ENCODE measurements at places on chromosomes 12 and 14.

DNA sequence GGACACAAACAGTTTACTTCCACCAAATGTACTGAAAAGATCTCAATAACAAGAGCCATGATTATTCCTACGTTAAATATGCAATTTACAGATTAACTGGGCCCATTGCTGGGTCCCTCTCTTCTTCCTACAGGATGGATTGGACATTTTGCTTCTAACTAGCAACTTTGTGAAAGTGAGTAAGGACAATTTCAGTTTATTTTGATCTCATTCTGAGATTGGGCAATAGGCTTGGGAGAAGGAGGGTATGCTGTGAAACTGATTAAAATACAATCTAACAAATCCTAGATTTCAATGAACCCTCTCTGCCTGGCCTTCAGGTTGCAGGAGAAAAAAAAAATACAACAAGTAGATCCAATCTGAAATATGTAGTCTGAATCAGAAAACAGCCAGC lies 121.5 kb downstream of the PRKD1 start:
- no peaks in the 10 kb centered on the region for H3K4me1 ChIP-seq
- H3K27ac ChIP-seq = no peak overlapping the region
- H3K36me3 ChIP-seq = no peaks in the 10 kb centered on the region
- DNase-seq = no peak

DNA sequence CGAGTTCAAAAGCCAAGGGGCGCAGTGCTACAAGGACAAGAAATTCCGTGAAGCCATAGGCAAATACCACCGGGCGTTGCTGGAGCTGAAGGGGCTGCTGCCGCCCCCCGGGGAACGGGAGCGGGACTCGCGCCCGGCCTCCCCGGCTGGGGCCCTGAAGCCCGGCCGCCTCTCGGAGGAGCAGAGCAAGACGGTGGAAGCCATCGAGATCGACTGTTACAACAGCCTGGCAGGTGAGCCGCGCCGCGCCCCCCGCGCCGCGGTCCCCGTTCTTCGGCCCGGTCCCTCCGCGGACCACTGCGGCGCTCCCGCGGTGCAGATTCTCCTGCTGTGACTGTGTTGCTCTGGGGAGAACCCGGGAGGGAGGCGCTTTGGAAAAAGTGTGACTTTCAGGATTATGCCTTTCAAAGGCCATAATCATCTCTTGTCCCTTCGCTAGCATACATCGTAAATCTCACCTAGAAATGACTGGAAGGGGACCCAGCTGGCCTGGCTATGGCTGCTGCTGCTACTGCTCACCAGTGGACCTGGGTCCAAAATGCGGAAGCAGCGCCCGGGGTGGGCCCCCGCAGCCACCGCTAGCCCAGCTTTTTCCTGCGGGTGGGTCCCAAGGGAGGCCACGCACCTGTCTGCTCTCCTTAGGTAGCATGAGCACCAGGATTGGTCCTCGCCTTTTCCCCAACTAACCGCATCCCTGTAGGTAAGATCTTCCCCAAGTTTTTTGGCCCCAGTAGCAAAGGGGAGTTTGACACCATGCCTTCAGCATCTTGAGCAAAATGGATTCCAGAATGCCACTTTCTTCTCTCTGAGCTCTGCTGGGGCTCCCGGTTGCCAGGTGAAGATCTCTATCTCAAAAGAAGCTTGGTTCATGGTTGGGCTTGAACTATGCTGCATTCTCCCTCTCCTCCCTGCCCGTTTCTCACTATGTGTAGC lies 853 bp downstream of the TTC9 start:
- H3K27me3 ChIP-seq = peaks cover 3% of the 10 kb centered on the region
- peaks cover 58% of the 10 kb centered on the region for H3K4me1 ChIP-seq
- peak; percentile 37 for DNase-seq
- H3K4me3 ChIP-seq = peak overlapping the region; percentile 83

- H3K36me3 ChIP-seq = peaks cover 20% of the 10 kb centered on the region
- H3K27me3 ChIP-seq = no peaks in the 10 kb centered on the region
- peak overlapping the region; percentile 63 for H3K27ac ChIP-seq
- DNase-seq = no peak
These were observed 53.7 kb downstream of the GALNT4 start for GRCh38 chr12:89470741-89471509.

DNA sequence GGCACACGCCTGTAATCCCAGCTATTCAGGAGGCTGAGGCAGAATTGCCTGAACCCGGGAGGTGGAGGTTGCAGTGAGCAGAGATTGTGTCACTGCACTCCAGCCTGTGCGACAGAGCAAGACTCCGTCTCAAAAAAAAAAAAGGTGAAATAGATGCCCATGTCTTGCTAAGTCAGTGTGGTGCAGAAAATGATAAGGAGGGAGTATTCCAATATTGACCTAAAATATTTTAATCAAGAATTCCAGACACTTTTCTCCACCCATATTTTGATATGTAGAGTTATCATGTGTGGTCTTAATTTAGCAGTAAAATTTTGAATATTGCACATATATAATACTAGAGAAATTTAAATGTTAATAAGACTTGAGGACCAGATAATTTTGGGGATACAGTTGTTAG lies 57.7 kb downstream of the WNK1 start:
- H3K36me3 ChIP-seq = peaks cover 11% of the 10 kb centered on the region
- H3K4me1 ChIP-seq = peaks cover 58% of the 10 kb centered on the region
- no peaks in the 10 kb centered on the region for H3K27me3 ChIP-seq

- peak overlapping the region; percentile 51 for H3K27ac ChIP-seq
- peak overlapping the region; percentile 26 for H3K4me3 ChIP-seq
- H3K4me1 ChIP-seq = peaks cover 45% of the 10 kb centered on the region
- no peaks in the 10 kb centered on the region for H3K27me3 ChIP-seq
- peaks cover 45% of the 10 kb centered on the region for H3K36me3 ChIP-seq
- DNase-seq = no peak
These were observed 3.4 kb downstream of the SSH1 start for GRCh38 chr12:108853981-108854446.

DNA sequence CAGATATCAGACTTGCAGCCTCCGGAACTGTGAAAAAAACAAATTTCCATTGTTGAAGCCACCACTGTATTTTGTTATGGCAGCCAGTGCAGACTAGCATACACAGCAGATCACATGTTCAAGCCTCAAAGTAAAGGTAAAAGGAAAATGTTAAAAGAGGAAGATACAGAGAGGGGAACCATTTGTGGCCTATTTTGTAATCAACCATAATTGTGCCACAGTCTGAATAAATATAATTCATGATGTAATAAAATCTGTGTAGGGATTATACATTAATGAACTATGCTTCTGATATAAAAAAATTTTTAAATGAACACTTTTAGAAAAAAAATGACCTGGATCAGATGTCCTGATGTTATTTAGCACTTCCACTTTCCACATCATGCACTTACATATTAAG lies 79.6 kb downstream of the SLC16A7 start:
- DNase-seq = no peak
- peaks cover 37% of the 10 kb centered on the region for H3K36me3 ChIP-seq
- no peaks in the 10 kb centered on the region for H3K27me3 ChIP-seq
- H3K4me3 ChIP-seq = no peak overlapping the region
- no peak overlapping the region for H3K27ac ChIP-seq

DNA sequence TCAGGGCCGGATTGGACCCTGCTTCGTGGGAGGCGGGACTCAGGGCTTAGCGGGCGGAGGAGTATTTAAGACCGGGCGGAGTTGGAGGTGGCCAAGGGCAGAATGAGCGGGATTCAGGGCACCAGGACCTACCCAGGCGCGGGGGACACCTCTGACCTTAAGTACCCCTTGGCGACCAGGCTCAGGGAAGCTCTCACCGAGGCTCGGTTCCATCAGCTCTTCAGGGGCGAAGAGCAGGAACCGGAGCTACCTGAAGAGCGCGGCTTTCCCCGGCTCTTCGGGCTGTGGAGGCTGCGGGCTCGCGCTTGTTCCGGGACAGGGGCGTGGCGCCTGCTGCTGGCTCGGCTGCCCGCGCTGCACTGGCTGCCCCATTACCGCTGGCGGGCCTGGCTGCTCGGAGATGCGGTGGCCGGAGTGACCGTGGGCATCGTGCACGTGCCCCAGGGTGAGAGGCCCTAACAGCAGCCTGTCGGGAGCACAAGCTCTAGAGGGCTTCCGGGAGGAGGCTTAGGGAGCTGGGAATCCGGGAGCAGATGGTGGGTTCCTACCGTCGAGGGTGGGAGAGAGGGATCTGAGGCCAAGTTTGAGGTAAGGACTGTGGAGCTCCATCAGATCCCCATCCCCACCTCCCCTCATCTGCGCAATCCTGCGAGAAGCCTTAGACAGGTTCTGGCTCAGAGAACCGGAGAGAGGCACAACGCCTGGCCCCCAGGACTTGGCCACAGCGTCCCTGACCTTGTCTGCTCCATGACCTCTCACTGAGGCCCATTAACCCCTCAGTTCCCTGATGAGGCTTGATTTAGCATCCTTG lies 8.4 kb downstream of the ARHGEF25 start:
- H3K27me3 ChIP-seq = peaks cover 87% of the 10 kb centered on the region
- no peak overlapping the region for H3K27ac ChIP-seq
- no peaks in the 10 kb centered on the region for H3K36me3 ChIP-seq
- no peak for DNase-seq

DNA sequence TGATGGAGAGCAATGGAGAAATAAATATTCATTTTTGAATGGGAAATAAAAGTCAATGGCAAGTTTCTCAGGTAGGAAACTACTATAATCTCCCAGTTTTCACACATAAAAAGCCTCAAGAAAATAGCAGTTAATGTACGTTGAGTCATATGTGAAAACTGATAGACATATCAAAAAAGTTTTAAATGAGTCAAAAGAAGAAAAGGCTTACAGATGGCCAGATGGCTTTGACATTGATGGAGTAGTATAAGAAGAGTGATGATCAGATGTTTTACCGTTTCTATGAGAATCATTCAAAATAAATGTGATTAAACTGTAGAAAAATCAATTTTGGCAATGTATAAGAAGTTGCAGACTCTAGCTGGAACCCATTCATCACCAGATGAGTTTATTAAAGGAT lies 97.8 kb downstream of the LLPH start:
- H3K27me3 ChIP-seq = peaks cover 15% of the 10 kb centered on the region
- no peaks in the 10 kb centered on the region for H3K4me1 ChIP-seq
- no peak overlapping the region for H3K27ac ChIP-seq
- H3K4me3 ChIP-seq = no peak overlapping the region

- H3K27me3 ChIP-seq = peaks cover 7% of the 10 kb centered on the region
- H3K4me3 ChIP-seq = no peak overlapping the region
- no peaks in the 10 kb centered on the region for H3K4me1 ChIP-seq
- no peak overlapping the region for H3K27ac ChIP-seq
These were observed 81.1 kb downstream of the ESRRB start for GRCh38 chr14:76456891-76457586.

DNA sequence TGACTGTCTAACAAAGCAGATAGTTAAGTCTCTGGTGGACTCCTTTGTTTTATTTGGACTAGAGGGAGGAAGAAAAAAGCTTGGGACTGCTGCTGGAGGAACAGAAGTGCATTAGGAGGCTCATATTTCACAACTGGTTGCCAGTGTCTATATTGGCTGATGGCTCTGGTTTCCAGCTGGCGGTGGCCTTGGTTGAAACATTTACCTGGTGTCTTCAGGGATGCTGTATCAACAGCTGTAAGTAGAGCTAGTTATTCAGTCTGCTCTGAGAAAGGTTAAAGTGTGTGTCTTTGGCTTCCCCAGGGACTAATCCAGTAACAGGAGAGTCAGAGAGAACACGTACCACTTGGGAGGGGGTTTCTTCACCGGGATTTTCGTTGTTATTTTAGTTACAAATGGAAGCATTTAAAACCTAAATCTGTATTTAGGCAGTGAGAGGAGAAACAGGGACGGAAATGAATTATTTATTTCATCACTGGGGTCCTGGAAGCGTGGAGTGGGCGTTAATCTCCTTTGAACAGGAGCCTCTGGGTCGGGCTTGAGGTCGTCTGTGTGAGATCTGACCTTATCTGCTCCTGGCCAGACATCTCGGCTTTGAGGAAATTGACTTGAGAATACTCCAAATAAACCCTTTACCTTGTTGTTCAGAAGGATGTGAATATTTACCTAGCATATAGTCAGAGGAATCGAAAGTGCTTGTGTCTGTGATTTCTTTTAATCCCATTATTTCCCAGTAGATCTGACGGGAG lies 149.9 kb downstream of the NRXN3 start:
- H3K4me3 ChIP-seq = no peak overlapping the region
- no peak overlapping the region for H3K27ac ChIP-seq
- H3K27me3 ChIP-seq = peaks cover 6% of the 10 kb centered on the region
- DNase-seq = no peak
- H3K4me1 ChIP-seq = no peaks in the 10 kb centered on the region
- H3K36me3 ChIP-seq = no peaks in the 10 kb centered on the region

- H3K4me1 ChIP-seq = no peaks in the 10 kb centered on the region
- H3K27ac ChIP-seq = no peak overlapping the region
- H3K4me3 ChIP-seq = no peak overlapping the region
- peaks cover 3% of the 10 kb centered on the region for H3K27me3 ChIP-seq
- H3K36me3 ChIP-seq = no peaks in the 10 kb centered on the region
These were observed 420.2 kb downstream of the MED13L start for GRCh38 chr12:115857160-115857920.

- H3K27ac ChIP-seq = no peak overlapping the region
- no peak overlapping the region for H3K4me3 ChIP-seq
- no peaks in the 10 kb centered on the region for H3K36me3 ChIP-seq
- no peaks in the 10 kb centered on the region for H3K4me1 ChIP-seq
- H3K27me3 ChIP-seq = no peaks in the 10 kb centered on the region
These were observed 498.2 kb downstream of the GLT1D1 start for GRCh38 chr12:129351481-129351880.

GRCh38 chr12:104626069-104626837 lies 169.5 kb downstream of the CHST11 start:
- no peak overlapping the region for H3K4me3 ChIP-seq
- H3K27ac ChIP-seq = no peak overlapping the region
- peaks cover 23% of the 10 kb centered on the region for H3K4me1 ChIP-seq
- peaks cover 25% of the 10 kb centered on the region for H3K36me3 ChIP-seq

GRCh38 chr14:88242446-88242845 lies 80.6 kb downstream of the KCNK10 start:
- H3K4me1 ChIP-seq = no peaks in the 10 kb centered on the region
- H3K36me3 ChIP-seq = no peaks in the 10 kb centered on the region
- DNase-seq = no peak
- no peak overlapping the region for H3K27ac ChIP-seq
- H3K27me3 ChIP-seq = no peaks in the 10 kb centered on the region

GRCh38 chr12:102522768-102523167 lies 42.4 kb upstream of the IGF1 start:
- no peak overlapping the region for H3K4me3 ChIP-seq
- no peaks in the 10 kb centered on the region for H3K36me3 ChIP-seq
- no peaks in the 10 kb centered on the region for H3K4me1 ChIP-seq
- no peak for DNase-seq

- DNase-seq = no peak
- no peak overlapping the region for H3K4me3 ChIP-seq
- H3K27ac ChIP-seq = no peak overlapping the region
- H3K27me3 ChIP-seq = peaks cover 11% of the 10 kb centered on the region
These were observed 116.6 kb downstream of the BCL11B start for GRCh38 chr14:99155173-99156089.

DNA sequence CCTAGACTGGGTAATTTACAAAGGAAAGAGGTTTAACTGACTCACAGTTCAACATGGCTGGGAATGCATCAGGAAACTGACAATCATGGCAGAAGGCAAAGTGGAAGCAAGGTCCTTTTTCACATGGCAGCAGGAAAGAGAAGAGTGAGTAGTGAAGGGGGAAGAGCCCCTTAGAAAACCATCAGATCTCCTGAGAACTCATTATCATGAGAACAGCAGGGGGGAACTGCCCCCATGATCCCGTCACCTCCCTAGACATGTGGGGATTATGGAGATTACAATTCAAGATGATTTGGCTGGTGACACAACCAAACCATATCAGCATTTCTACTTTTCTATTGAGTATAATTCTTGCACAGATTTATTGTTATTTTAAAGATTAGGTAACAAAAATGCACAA lies 822.1 kb upstream of the FLRT2 start:
- no peaks in the 10 kb centered on the region for H3K36me3 ChIP-seq
- no peak overlapping the region for H3K4me3 ChIP-seq
- H3K4me1 ChIP-seq = no peaks in the 10 kb centered on the region
- no peaks in the 10 kb centered on the region for H3K27me3 ChIP-seq

GRCh38 chr14:101027291-101027690 lies 123.8 kb upstream of the RTL1 start:
- no peaks in the 10 kb centered on the region for H3K4me1 ChIP-seq
- H3K36me3 ChIP-seq = no peaks in the 10 kb centered on the region
- no peaks in the 10 kb centered on the region for H3K27me3 ChIP-seq
- H3K4me3 ChIP-seq = no peak overlapping the region
- no peak for DNase-seq

Data from activated T-helper 2 cell treated with anti-CD3 and anti-CD28 coated beads, Interferon-gamma antibody, Interleukin-2, Interleukin-4, amounts not matched to agents 10 μg/mL and 5 μg/mL and 100 μg/mL, durations not matched to agents 14 hours and 24 hours and 36 hours (primary cell).